ENCODE measurements at places on chromosomes 7 and 10.

- no peak for DNase-seq
Observed at GRCh38 chr10:102384606-102385429, 10.7 kb upstream of the NFKB2 start.

GRCh38 chr7:100397315-100398081, 24.2 kb downstream of the PILRA start:
- DNase-seq = no peak

- no peak for DNase-seq
Observed at GRCh38 chr10:35783305-35783838, 141.3 kb upstream of the FZD8 start.

DNA sequence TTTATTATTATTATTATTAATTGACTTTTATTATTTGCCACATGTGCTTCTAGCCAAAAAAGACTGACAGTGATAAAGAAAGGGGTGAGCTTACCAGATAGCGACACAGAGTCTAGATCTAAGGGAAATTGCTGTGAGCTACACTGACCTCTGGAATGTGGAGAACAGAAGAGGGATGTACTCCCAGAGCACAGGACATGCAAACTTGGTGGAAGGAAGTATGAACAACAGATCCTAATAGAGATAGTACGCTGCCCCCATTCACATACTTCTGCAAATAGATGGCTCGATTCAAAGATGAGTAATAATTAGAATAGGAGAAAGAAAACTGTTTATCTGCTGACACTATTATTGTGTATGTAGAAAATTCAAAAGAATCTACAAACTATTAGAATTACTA, 109.3 kb upstream of the HPS1 start:
- DNase-seq = no peak

DNA sequence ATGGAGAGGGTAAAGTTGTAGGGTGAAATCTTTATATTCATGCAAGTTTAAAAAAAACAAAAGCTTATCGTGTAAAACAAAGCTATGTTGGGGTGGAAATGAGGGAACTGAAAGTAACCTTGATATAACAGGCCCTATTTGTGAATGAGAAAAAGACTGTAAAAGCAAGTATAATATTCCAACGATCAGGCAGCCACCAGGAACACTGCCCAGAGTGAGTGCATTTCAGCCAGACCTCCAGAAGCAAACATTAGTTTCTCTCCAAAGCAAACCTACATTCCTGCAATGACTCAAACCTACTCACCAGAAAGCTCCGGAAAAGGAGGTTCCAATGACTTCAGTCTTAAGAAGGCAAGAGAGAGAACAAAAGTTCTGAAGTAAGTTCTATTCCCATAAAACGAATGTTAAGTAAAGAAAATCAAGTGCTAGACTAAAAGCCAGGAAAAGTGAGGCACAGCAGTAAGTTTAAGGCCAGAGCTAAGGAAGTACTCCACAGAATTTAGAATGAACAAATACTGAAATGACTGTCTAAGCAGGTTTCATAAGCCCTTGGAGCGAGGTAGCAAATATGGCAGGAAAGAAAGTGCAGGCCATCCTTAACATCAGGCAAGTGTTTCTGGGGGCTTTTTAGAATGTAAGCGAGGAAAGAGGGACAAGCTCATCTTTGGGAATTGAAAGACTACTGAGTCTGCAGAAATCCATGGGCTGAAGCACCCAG, 493.1 kb downstream of the XPNPEP1 start:
- DNase-seq = no peak

GRCh38 chr10:17510242-17510908, 56.0 kb upstream of the ST8SIA6 start:
- no peak for DNase-seq

DNA sequence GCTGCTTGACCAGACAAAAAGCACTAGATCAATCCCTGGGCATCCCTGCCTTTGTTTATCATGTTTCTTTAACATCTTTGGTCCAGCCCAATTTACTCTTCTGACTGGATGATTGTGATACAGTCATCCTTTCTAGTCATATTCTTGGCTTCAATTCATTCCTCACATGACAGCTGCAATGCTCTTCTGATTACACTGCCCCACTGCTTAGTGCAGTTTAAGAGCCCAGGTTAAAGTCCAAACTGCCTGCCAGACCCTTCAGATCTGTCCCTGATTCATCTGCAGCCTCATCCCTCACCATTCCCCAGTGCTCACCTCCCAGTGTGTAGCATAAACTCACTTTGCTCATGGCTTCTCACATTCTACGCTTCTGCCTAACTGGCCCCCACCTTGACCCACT, 383.8 kb downstream of the TNS3 start:
- no peak for DNase-seq

DNA sequence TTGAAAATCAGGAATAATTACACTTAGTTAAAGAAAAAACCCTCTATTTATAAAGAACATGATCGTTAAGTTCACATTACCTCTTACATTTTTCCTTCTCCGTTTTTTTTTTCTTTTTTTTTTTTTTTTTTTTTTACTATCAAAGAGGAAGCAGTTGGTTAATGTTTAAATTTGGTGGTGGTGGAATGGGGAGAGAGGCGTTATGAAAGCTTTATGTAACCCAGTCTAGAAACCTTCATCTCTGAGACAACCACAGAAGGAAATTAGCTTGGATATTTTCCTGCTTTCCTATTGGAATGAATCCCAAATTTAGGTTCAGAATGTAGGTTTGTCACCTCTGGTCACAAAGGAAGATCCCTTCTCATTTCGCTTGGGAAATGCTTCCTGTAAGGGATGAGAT, 31.5 kb upstream of the LHFPL3 start:
- no peak for DNase-seq

- no peak for DNase-seq
Observed at GRCh38 chr7:94089806-94090205, 85.7 kb upstream of the BET1 start.

GRCh38 chr7:510131-510481, 9.5 kb downstream of the PDGFA start:
- no peak for DNase-seq

DNA sequence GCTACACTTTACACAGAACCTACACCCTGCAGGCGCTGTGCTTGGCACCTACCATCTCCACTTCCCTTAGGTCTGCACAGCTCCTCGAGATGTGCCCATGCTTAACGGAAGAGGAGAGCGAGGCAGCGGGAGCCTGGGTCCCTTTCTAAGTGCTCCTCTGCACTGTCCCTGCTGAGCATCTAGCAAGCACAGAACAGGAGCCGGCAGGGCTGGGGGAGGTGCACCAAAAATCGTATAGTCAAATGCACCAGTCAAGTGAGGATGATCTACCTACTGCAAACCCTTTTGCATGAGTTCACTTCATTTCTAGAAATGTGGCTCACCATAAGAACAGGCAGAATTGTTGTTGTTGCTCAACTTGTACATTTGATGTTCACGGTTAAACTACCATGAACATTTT, 267.7 kb downstream of the TNS3 start:
- DNase-seq = no peak

DNA sequence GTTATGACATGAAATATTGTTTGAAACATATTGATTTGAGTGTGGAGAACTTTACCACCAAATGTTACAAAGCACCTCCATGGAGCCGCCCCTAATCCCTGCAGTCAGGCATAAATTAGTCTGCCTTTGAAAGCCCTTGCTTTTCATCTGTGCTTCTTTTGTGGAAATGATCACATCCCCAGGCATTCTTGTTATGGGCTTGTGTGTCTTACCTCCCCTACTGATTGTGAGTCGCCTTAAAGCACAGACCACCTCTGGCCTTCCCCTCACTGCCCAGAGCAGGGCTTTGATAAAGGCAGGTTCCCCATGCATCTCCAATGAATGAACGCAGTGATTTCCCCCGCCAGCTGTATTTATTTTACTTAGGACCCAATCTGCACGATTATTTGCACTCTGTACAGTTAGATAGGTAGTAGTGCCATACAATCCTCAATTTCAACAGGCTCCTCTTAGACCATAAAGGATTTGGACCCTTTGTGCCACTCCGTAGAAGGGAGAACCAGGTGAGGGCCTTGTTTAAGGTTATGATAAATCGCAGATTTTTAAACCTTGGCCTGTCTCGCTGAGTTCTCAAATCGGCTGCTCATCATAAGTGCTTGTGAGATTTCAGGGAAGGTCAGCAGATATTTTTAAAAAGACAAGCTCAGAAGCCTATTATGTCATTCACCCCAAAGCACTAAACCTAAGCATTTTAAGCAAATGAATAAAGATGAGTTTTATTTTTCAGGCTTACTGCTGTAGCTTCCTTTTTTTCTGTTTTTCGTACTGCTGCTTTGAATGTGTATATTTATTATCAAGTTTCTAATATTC, 107.8 kb downstream of the CUBN start:
- no peak for DNase-seq

DNA sequence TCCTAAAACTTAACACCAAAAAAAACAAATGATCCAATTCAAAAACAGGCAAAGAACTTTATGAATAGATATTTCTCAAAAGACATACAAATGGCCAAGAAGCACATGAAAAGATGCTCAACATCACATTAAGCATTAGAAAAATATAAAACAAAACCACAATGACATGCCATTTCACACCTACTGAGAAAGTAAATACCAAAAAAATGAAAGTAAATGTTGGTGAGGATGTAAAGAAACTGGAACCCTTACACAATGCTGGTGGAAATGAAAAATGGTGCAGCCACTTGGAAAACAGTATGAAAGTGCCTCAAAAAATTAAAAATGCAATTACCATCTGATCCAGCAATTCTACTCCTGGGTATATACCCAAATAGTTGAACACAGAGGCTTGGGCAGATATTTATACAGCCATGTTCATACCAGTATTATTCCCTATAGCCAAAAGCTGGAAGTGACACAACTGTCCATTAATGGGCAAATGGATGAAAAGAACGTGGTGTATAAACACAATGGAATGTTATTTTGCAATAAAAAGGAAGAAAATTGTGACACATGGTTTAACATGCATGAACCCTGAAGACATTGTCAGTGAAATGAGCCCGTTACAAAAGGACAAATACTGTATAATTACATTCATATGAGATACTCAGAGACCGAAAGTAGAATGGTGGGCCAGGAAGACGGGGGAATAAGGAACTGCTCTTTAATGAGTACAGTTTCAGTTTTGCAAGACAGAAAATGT, 89.0 kb downstream of the JMJD1C start:
- no peak for DNase-seq

- DNase-seq = no peak
Observed at GRCh38 chr10:47019155-47020145, 108.2 kb downstream of the PTPN20 start.

GRCh38 chr7:114478384-114478783, 63.8 kb downstream of the FOXP2 start:
- DNase-seq = no peak

GRCh38 chr7:90271753-90272152, 26.8 kb downstream of the CFAP69 start:
- DNase-seq = no peak

DNA sequence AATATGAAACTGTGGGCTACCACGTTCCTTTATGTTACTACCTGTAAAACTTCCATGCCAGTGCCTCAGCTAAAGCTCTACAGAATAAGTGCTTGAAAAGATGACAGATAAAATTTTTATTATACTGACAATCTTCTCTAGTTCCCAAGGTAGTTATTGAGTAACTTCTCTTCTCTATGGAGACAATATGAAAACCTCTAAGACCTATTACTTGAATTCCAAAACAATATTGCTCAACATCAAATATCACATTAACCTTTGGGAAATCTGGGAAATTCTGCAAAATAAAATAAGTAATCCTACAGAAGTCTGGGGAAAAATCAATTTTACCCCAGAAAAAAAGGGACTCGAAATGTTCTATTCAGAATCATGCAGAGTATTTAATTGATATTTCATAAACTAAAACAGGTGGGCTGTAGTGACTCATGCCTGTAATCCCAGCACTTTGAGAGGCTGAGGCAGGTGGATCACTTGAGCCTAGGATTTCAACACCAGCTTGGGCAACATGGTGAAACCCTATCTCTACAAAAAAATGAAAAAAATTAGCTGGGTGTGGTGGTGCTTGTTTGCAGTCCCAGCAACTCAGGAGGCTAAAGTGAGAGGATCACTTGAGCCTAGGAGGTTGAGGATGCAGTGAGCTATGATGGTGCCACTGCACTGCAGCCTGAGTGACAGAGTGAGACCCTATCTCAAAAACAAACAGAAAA, 23.8 kb upstream of the ANK3 start:
- no peak for DNase-seq

DNA sequence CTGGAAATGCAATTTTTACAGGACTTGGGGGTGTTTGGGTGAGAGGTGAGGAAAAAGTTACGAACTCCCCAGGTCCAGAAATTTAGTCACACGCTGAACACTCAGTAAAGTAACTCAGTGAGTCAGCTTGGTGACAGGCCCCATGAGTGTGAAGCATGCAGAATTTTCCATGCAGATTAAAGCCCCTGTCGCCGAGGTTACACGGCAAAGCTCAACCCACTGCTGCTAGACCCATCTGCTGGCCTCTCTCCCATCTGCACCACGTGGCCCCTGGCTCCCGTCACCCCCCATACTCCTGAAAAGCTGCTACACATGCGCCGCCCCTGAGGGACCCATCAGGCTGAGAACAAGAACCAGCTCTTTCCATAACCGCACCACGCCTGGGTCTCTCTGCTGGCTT, 7.0 kb upstream of the MMP21 start:
- no peak for DNase-seq

DNA sequence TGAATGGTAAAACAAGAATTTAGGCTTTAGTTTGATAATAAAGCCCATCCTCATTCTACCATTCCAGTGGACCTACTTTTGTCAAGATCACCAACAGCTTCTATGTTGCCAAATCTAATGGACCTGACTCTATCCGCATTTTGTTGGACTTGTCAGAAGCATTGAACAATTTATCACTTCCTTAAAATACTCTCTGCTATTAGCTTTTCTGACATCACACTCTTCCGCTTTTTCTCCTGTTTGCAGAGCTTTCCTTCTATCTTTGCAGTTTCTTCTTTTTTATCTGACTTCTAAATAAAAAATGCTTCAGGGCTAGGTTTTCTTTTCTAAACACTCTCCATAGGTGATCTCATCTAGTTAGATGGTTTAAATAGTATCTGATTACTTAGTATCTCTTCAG, 42.7 kb upstream of the SMIM30 start:
- no peak for DNase-seq

Data from T-helper 1 cell (primary cell).